ENCODE measurements at places on chromosomes 3 and 15. TPM values are rescaled to one million over a fixed set of nuclear protein-coding genes. Genes with fewer than 3 reads are reported as not detected.

DNA sequence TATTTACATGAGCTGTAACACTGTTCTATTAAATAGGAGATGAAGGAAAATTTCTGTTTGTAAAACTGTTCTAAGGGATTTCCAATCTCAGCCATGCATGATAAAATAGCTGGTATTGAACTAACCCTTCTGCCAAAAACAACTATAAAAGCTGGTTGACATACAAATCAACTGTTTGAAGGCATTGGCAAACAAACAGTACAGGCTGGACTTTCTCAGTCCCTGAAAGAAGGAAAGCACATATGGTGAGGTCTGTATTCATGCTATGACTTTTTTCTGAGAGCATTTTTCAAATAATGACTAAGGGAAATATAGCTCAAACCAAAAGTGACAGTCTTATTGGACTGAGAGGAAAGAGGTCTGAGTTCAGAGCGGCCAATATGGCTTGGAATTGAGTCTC lies 117.0 kb upstream of the CCDC54 start:
- H3K27ac ChIP-seq: no peak overlapping the region
- no peak for DNase-seq
- no peaks in the 10 kb centered on the region for H3K27me3 ChIP-seq
- no peaks in the 10 kb centered on the region for H3K36me3 ChIP-seq

GRCh38 chr15:47670365-47670764 lies 46.9 kb upstream of the SEMA6D start:
- peaks cover 3% of the 10 kb centered on the region for H3K27me3 ChIP-seq
- H3K4me3 ChIP-seq: no peak overlapping the region
- H3K4me1 ChIP-seq: peaks cover 15% of the 10 kb centered on the region
- DNase-seq: no peak
- no peak overlapping the region for H3K27ac ChIP-seq

- H3K36me3 ChIP-seq: no peaks in the 10 kb centered on the region
- no peak overlapping the region for H3K4me3 ChIP-seq
- no peak overlapping the region for H3K27ac ChIP-seq
- DNase-seq: no peak
Observed at GRCh38 chr3:40886660-40887425, 312.5 kb upstream of the CTNNB1 start.

DNA sequence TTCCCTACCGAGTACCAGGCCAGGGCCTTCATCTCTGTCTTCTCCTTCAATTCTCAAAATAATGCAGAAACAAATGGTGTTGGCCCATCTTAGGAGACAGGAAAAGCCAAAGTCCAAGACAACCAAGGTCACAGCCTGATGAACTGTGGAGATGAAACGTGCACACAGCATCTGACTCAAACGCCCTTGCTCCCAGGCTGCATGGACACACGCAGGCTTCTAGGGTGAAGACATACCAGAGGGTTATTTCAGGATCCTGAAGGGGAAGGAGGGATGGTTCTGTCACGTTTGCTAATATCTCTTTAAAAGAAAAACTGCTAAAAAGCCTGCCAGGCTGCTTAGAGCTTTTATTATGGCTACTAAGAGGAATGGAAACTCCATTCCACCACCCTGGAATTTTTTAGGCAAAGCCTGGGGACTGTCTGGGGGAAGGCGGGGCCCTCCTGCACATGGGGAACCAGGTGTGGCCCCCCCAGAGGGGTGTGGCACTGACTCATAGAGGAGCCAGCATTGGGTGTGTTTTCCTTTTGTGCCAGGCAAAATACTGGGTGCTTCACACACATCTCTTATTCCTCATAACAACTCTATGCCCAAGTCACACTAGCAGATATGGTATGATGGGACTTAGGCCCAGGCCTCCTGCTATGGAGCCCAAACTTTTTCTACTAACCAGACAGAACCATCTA lies 62.9 kb downstream of the UMPS start:
- DNase-seq: no peak
- H3K4me3 ChIP-seq: no peak overlapping the region
- H3K36me3 ChIP-seq: peaks cover 11% of the 10 kb centered on the region

DNA sequence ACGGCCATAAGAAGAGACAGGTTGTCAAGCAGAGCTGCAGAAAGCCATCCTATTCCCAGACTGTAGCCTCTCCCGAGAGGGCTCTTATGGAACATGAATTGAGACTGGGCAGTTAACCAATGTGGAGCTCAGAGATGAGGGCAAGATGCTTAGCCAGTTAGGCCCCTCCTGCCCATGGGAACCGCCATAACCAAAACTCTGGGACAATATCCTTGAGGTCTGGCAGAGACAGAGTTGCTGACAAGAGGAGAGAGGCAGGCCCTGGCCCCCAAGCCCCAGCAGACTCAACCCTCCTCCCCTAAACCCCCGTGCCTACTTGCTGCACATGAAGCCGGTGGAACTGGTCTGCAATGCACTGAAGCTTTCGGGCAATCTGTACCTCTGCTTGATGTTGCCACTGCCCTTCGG lies 4.8 kb downstream of the BMF start:
- H3K27me3 ChIP-seq: no peaks in the 10 kb centered on the region
- peak overlapping the region; percentile 83 for H3K4me3 ChIP-seq
- peaks cover 17% of the 10 kb centered on the region for H3K36me3 ChIP-seq
- H3K4me1 ChIP-seq: peaks cover 73% of the 10 kb centered on the region

DNA sequence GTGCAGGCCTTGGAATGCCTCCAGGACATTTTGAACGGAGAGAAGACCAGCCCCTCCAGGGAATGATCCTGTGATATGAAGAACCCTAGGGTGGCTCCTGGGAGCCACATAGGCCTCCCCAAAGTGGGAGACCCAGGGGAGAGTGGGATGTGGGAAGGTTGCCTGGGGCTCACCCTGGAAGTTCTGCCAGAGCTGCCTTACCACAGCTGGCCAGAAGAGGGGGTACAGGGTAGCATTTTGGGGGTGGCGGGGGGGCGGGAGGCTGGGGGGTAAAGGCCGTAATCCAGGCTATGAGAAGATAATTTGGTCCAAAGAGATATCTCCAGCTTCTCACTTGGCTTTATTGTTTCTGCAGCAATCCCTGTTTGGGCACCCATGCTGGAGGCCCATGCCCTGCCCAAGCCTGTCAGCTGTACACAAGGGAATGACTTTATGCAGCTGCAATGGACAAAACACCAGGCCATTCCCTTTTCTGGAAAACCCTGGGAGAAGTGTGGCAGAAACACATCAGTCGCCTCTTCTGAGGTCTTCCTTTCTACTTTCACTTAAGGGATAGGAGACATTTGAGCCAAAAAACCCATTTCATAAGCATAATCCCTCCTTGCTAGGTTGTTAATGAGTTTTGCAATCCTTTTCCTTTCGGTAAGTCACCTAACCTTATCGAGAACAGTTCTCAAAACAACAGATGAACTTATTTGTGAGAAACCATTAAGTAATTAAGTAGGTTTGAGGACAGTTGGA lies 11.0 kb upstream of the MUSTN1 start:
- no peaks in the 10 kb centered on the region for H3K27me3 ChIP-seq
- H3K27ac ChIP-seq: no peak overlapping the region
- no peak overlapping the region for H3K4me3 ChIP-seq
- peaks cover 7% of the 10 kb centered on the region for H3K4me1 ChIP-seq

GRCh38 chr3:184377882-184378445 lies at the start of gene THPO:
Gene THPO (minus strand): TSS chr3:184378207. CDS start chr3:184376259, 1,948 bp downstream.
- DNase-seq: no peak
- peaks cover 27% of the 10 kb centered on the region for H3K4me1 ChIP-seq
- H3K4me3 ChIP-seq: peak within 1 kb of the TSS; percentile 85
- H3K36me3 ChIP-seq: no peaks in the 10 kb centered on the region
- H3K27ac ChIP-seq: no peak within 1 kb of the TSS
- peaks cover 53% of the 10 kb centered on the region for H3K27me3 ChIP-seq

DNA sequence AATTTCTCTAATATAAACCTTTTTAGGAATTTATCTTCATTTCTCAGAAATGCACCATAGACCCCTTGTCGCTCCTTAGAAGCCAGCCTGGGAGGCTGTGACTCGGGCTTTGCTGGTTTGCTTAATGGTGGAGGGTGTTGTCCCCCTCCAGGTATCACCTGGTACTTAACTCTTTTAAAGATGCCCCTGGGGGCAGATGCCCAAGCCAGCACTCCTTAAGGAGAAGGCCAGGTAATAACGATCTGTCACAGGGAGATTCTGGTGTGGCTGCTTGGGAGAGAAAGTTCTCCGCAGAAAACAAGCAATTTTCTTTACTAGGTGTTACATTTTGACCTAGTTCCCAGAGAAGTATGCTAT lies 22.3 kb downstream of the EHD4 start:
- H3K27ac ChIP-seq: peak overlapping the region; percentile 84
- H3K27me3 ChIP-seq: no peaks in the 10 kb centered on the region
- H3K4me3 ChIP-seq: no peak overlapping the region
- no peak for DNase-seq

- H3K27me3 ChIP-seq: no peaks in the 10 kb centered on the region
- peaks cover 17% of the 10 kb centered on the region for H3K4me1 ChIP-seq
- no peaks in the 10 kb centered on the region for H3K36me3 ChIP-seq
- H3K4me3 ChIP-seq: no peak overlapping the region
- no peak for DNase-seq
- no peak overlapping the region for H3K27ac ChIP-seq
Observed at GRCh38 chr3:171309906-171310359, 150.3 kb downstream of the TNIK start.

- DNase-seq: no peak
- H3K4me1 ChIP-seq: peaks cover 4% of the 10 kb centered on the region
- no peak overlapping the region for H3K4me3 ChIP-seq
- no peaks in the 10 kb centered on the region for H3K36me3 ChIP-seq
Observed at GRCh38 chr3:50172626-50173220, 17.6 kb downstream of the SEMA3F start.

- H3K4me1 ChIP-seq: no peaks in the 10 kb centered on the region
- H3K4me3 ChIP-seq: no peak overlapping the region
- H3K27me3 ChIP-seq: peaks cover 4% of the 10 kb centered on the region
- H3K36me3 ChIP-seq: no peaks in the 10 kb centered on the region
- no peak for DNase-seq
Observed at GRCh38 chr3:70110066-70110465, 110.5 kb downstream of the SAMMSON start.

DNA sequence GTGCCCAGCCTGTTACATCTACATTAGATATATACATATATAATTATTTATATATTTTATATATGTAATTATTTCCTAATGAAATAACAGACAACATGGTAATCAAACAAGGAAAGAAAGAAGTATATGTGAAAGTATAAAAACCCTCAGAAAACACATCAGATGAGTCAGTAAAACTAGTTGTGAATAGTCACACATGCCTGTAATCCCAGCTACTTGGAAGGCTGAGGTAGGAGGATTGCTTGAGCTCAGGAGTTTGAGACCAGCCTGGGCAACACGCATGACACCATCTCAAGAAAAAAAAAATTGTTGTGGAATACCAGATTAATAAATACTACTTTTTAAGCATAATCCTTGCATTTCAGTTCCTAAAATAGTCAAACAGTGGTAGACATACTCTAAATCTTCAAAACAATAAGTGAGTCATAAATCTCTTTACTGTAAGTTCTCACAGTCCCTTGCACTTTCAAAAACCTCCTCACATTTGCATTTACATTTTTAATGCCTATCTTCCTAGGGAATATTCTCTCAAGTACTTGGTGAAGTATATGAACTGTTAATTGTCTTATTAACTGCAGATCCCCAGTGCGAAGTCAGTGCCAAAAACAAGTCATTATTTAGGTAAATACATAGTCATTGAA lies 106.5 kb downstream of the MYO9A start:
- H3K4me1 ChIP-seq: peaks cover 5% of the 10 kb centered on the region
- DNase-seq: no peak
- no peaks in the 10 kb centered on the region for H3K27me3 ChIP-seq
- H3K4me3 ChIP-seq: no peak overlapping the region
- H3K27ac ChIP-seq: no peak overlapping the region

GRCh38 chr15:78949461-78949860 lies 4.6 kb upstream of the CTSH start:
- H3K27ac ChIP-seq: peak overlapping the region; percentile 37
- peaks cover 5% of the 10 kb centered on the region for H3K4me1 ChIP-seq
- H3K36me3 ChIP-seq: no peaks in the 10 kb centered on the region
- peaks cover 11% of the 10 kb centered on the region for H3K27me3 ChIP-seq
- no peak for DNase-seq
- no peak overlapping the region for H3K4me3 ChIP-seq

GRCh38 chr3:18428036-18428435 lies 2.9 kb upstream of the SATB1 start:
- peaks cover 5% of the 10 kb centered on the region for H3K4me1 ChIP-seq
- DNase-seq: no peak
- peak overlapping the region; percentile 43 for H3K4me3 ChIP-seq
- H3K36me3 ChIP-seq: no peaks in the 10 kb centered on the region
- H3K27ac ChIP-seq: no peak overlapping the region
- H3K27me3 ChIP-seq: peaks cover 11% of the 10 kb centered on the region

GOLGA6A gene
- total RNA-seq: not detected

CHRNA3 gene
- 19.2 TPM for total RNA-seq
